ENCODE measurements at places on chromosomes 12 and 14. TPM values are rescaled to one million over a fixed set of nuclear protein-coding genes. Genes with fewer than 3 reads are reported as not detected.

Gene PTPRB
- polyA plus RNA-seq: not detected

Gene GRIP1
- polyA plus RNA-seq: 0.22 TPM

Gene TAS2R42
- polyA plus RNA-seq: not detected

DNA sequence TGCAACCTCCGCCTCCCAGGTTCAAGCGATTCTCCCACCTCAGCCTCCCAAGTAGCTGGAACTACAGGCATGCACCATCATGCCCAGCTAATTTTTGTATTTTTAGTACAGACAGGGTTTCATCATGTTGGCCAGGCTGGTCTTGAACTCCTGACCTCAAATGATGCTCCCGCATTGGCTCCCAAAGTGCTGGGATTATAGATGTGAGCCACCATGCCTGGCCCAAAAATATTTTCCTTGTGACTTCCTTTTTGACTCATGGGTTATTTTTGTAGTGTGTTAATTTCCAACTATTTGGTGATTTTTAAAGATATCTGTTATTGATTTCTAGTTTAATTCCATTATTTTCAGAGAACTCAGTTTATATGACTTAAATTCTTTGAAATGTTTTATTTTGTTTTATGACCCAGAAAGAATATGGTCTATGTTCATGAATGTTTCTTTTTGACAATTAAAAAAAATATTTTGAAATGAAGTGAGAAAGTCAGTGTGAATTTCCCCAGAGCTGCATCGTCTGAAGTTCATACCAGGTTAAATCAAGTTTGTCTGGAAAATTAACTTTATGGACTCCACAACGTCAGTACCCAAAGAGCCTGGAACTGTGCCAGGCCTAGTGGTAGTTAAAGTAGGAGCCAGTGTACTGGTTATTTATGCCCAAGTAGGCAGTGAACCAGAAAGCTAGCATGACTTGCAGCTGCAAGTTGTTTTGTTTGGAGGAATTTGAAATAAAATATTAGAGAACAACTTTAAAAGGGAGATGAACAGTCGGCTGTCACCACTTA, 2.8 kb upstream of the CDKL1 start:
- peaks cover 20% of the 10 kb centered on the region for H3K4me1 ChIP-seq
- H3K36me3 ChIP-seq: no peaks in the 10 kb centered on the region
- H3K4me3 ChIP-seq: no peak overlapping the region
- DNase-seq: no peak
- no peaks in the 10 kb centered on the region for H3K27me3 ChIP-seq

DNA sequence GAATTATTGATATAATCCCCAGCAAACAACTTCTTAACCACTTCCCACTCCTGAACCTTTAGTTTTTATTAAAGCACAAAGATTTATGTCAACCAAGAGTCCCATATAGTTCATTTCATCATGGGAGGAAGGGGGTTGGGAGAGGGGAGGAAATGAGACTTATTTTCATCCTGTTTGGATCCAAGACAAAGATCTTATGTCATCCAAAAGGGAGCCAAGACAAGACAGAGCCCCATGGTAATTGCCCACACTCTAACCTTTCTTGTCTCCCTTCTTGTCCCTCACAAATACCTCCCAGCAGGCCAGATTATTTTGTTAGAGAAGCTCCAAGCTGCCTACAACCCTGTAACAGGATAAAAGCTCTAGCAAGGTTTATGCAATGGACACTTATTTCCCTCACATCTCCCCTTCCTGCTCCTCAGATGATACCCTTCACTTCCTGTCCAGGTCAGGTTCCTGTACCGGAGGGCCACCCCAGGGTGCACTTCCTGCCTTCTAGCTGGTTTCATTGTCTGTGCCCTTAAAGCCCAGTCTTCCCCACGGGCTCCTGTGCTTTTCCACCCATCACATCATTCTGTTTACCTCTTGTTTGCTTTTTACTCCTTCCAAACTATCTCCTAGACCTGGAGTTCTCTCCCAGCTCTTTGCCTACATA, 123.7 kb upstream of the MDM1 start:
- H3K36me3 ChIP-seq: no peaks in the 10 kb centered on the region
- no peaks in the 10 kb centered on the region for H3K27me3 ChIP-seq
- peak overlapping the region; percentile 30 for H3K27ac ChIP-seq
- H3K4me3 ChIP-seq: no peak overlapping the region
- no peak for DNase-seq
- peaks cover 50% of the 10 kb centered on the region for H3K4me1 ChIP-seq

- H3K4me1 ChIP-seq: peaks cover 90% of the 10 kb centered on the region
- H3K27ac ChIP-seq: no peak overlapping the region
- no peak overlapping the region for H3K4me3 ChIP-seq
- no peaks in the 10 kb centered on the region for H3K27me3 ChIP-seq
These were observed 7.4 kb downstream of the PAPOLA start for GRCh38 chr14:96509457-96510090.

DNA sequence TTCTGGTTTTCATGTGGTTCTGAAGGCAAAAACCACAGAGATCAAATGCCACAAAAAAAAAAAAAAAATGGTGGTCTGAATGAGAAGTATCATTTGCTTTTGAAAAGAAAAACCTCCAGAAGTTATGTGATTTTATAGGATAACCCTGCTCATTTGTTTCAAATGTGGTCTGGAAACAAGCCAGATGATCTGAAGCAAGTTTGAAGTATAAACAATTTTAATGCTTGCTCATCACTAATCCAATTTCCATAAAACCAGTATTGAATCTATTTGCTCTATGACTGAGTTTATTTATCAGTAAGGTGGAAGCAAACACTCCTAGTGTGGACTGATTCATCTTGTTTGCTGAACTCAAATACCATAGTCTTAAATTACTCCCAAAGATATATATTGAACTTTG, 407.3 kb upstream of the FLRT2 start:
- H3K4me3 ChIP-seq: no peak overlapping the region
- DNase-seq: no peak
- no peak overlapping the region for H3K27ac ChIP-seq
- no peaks in the 10 kb centered on the region for H3K4me1 ChIP-seq
- H3K36me3 ChIP-seq: no peaks in the 10 kb centered on the region

DNA sequence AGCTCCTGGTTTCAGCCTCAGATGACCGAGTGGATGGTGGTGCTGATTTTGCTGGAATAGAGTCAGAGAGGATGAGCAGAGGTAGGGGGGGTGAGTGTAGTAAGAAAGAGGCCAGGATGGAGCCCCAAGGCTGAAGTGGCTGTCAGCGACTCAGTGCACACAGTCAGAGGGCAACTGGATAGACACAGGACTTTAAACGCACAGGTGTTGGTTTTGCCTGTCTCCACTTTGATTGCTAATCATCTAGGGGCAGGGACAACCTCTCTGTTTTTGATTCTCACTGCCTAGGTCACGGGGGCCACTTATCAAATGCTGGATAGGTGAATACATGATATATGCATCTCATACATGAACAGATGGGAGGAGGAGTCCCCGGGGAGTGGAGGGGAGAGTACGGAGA, 99.5 kb downstream of the EGLN3 start:
- H3K36me3 ChIP-seq: no peaks in the 10 kb centered on the region
- no peaks in the 10 kb centered on the region for H3K4me1 ChIP-seq
- no peak overlapping the region for H3K4me3 ChIP-seq
- H3K27me3 ChIP-seq: no peaks in the 10 kb centered on the region
- DNase-seq: no peak

GRCh38 chr14:102209224-102209966, 69.7 kb downstream of the WDR20 start:
- H3K4me1 ChIP-seq: no peaks in the 10 kb centered on the region
- H3K36me3 ChIP-seq: no peaks in the 10 kb centered on the region
- H3K27ac ChIP-seq: no peak overlapping the region
- no peak for DNase-seq
- no peak overlapping the region for H3K4me3 ChIP-seq
- no peaks in the 10 kb centered on the region for H3K27me3 ChIP-seq

DNA sequence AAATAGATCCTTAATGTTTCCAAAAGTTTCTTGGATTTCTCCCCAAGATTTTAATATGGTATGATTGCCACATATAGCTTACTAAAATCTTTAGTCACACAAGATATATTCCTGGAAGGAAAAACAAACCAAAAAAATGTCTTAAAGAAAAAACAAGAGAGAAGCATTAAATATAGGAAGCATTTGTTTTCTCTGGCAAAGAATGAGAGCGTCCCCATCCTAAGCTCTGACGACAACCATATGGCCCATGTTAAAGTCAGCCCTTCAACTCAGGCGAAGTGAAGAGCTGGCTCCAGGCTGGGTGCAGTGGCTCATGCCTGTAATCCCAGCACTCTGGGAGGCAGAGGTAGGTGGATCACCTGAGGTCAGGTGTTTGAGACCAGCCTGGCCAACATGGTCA, 35.6 kb downstream of the GCH1 start:
- no peaks in the 10 kb centered on the region for H3K27me3 ChIP-seq
- no peaks in the 10 kb centered on the region for H3K36me3 ChIP-seq
- H3K4me1 ChIP-seq: no peaks in the 10 kb centered on the region
- H3K4me3 ChIP-seq: no peak overlapping the region

DNA sequence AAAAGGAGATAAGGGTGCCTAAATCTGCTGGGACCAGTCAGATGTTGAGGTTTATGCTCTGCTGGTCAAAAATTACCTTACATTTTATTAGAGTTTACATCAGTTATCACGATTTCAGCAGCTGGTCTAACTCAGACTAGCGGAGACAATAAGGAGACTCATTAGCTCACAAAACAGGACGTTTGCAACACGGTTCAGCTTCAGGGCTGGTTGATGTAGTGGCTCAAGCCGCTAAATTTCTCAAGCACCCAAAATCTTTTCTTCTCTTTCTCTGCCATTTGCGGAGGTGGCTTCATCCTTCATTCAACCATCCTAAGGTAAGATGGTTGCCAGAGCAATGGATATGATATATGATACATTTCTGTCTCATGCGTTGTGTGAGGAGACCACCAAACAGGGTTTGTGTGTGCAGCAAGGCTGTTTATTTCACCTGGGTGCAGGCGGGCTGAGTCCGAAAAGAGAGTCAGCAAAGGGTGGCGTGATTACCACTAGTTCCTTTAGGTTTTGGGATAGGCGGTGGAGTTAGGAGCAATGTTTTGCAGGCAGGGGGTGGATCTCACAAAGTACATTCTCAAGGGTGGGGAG, 30.3 kb upstream of the CLIP1 start:
- peak overlapping the region; percentile 55 for H3K27ac ChIP-seq
- no peaks in the 10 kb centered on the region for H3K27me3 ChIP-seq
- no peak for DNase-seq

GRCh38 chr14:88695870-88696269, 96.9 kb downstream of the EML5 start:
- no peak overlapping the region for H3K4me3 ChIP-seq
- no peaks in the 10 kb centered on the region for H3K36me3 ChIP-seq
- H3K27ac ChIP-seq: no peak overlapping the region
- no peaks in the 10 kb centered on the region for H3K4me1 ChIP-seq
- no peaks in the 10 kb centered on the region for H3K27me3 ChIP-seq

DNA sequence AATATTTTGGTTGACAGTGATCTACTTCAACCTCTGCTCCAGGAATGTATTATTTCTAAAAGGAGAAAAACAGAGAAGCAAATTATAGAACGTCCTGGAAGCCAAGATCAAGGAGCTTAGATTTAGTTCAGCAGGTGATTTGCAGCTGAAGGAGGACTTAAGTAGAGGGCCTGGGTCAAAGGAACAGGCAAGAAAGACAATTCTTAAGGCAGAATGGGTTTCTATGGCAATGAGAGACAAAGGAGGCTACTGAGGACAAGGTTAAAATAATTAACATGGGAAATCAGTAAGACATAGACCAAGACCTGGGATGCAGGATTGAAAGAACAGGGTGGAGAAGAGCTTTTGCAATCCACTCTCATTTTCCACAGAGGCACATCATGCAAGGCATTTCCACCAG, 2.4 kb upstream of the SNW1 start:
- H3K27me3 ChIP-seq: no peaks in the 10 kb centered on the region
- no peak overlapping the region for H3K27ac ChIP-seq
- H3K4me3 ChIP-seq: no peak overlapping the region
- peaks cover 8% of the 10 kb centered on the region for H3K36me3 ChIP-seq
- peaks cover 23% of the 10 kb centered on the region for H3K4me1 ChIP-seq
- no peak for DNase-seq

DNA sequence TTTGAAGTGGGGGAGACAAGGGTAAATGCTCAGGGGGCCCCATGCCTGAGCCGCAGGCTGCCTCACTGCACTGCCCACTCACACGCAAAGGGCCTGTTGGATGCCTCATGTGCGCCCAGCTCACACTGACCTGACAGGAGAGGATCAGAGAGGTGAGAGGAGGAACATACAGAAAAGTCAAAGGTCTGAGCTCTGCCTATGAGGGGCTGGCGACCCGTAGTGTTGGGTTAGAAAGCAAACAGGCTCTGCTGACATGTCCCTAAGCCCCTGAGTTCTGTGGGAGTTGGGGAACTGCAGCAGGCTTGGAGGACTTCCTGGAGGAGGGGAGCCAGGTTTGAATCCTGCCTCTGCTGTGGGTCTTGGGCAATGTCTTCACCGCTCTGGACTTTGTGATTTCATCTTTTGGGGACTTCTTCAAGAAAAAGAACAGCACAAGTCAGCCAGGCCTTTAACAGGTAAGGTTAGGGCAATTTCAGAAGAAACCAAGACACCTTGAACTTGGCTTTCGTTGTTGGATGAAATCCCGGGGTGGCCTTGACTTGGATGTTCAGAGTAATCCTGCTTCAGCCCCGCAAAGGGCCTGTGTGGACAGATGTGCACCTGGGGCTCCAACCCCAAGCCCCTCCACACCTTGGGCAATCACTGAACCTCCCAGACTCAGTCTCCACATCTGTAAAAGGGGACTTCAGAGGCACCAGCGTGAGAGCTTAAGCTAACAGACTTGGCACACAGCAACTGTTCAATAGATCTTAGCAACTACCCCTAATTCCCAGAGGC, 116.8 kb downstream of the SCARB1 start:
- H3K36me3 ChIP-seq: no peaks in the 10 kb centered on the region
- no peaks in the 10 kb centered on the region for H3K27me3 ChIP-seq
- no peak for DNase-seq
- H3K27ac ChIP-seq: no peak overlapping the region
- H3K4me3 ChIP-seq: no peak overlapping the region
- no peaks in the 10 kb centered on the region for H3K4me1 ChIP-seq

DNA sequence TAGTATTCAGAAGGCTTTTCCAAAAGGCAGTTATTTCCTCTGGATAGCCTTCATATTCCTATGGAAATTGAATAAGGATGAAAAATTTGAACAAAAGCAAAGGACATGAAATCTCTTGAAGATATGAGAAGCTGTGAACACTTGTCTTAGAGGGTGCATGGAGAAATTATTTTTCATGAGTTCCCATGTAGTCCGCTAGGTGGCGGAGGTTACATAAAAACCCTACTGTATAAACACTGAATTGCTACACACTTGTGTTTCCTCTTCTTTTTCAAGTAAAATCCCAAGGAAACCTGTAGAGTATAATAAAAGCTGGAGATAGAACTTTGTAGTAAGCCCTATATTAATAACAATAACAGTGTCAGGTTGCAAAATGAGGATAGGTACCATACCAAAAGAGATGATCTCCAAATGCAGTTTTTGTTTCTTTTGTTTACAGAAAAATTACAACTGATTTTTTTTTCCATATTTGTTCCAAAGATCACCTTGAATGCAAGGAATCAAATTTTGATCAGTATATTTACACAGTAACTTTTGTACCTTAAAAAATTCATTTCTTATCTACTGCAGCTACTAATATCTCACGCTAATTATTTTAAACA, 37.8 kb upstream of the OR4E1 start:
- no peak overlapping the region for H3K4me3 ChIP-seq
- peak; percentile 43 for DNase-seq
- H3K4me1 ChIP-seq: no peaks in the 10 kb centered on the region

- H3K4me1 ChIP-seq: peaks cover 53% of the 10 kb centered on the region
- H3K27ac ChIP-seq: peak overlapping the region; percentile 37
- no peak overlapping the region for H3K4me3 ChIP-seq
These were observed 485.7 kb downstream of the ZFP36L1 start for GRCh38 chr14:68306934-68307789.

- no peaks in the 10 kb centered on the region for H3K36me3 ChIP-seq
- peaks cover 47% of the 10 kb centered on the region for H3K4me1 ChIP-seq
These were observed 107.4 kb downstream of the VCPKMT start for GRCh38 chr14:50008974-50009373.

All from B cell (primary cell).